GM12891 (cell line): ENCODE measurements at places on chromosomes 1 and 21.
A peak's percentile ranks its signal among the peaks of the same experiment; 100 is the strongest.

DNA sequence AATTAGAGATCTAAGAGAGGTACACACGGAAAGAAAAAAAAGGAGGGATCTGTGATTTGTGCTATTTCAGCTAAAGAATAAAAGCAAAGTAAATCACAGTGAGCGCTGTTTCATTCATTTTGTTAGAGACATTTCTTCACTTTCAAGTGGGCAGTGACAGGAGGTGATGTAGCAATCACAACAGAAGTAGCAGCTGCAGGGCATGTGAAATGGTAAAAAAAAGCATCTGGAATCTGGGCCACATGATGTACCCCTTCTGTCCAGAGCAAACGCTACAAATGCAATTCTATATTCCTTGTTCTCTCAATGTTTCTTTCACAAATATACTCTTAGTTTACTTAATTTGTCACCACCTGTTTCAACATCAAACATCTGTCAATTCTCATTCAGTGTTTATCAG, 786.5 kb downstream of the LRRIQ3 start:
- DNase-seq, result no peak

DNA sequence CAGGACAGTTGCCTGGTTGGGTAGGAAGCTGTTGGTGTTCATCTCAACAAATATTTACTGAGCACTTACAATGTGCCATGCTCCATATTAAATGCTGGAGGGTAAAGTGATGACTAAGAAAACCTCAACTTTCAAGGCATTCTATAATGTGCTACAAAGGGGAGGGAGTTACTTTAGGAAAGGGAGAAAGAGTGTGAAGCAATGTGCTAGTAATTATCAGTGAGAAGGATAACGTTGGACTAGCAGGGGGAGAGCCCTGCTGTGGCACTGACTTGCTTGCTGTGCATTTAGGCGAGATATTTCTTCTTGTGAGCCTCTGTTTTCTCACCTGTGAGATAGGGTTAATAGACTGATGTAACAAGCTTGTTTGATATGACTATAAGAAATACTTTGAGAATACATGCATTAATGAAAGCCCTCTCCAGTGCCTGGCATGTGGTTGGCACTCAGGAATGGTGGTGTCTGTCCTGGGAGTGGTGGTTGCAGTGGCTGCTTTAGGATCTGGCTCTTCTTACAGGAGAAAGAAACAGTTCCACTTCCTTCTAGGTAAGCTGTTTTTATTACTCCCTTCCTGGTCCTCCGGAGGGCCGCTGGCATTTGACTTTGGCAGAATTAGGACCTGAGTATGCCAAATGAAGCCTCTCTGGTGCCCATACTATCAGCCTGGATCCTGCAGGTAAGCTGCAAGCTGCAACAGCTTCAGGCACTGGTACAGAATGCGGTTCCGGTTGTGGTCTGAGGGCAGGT, 111.1 kb upstream of the COA6 start:
- DNase-seq, result no peak

- DNase-seq, result no peak
These were observed 42.4 kb downstream of the PTPRC start for GRCh38 chr1:198681252-198681651.

GRCh38 chr1:229106526-229107125, 164.3 kb upstream of the RAB4A start:
- DNase-seq, result no peak

- DNase-seq, result no peak
These were observed 76.3 kb downstream of the UCK2 start for GRCh38 chr1:165903672-165904071.

DNA sequence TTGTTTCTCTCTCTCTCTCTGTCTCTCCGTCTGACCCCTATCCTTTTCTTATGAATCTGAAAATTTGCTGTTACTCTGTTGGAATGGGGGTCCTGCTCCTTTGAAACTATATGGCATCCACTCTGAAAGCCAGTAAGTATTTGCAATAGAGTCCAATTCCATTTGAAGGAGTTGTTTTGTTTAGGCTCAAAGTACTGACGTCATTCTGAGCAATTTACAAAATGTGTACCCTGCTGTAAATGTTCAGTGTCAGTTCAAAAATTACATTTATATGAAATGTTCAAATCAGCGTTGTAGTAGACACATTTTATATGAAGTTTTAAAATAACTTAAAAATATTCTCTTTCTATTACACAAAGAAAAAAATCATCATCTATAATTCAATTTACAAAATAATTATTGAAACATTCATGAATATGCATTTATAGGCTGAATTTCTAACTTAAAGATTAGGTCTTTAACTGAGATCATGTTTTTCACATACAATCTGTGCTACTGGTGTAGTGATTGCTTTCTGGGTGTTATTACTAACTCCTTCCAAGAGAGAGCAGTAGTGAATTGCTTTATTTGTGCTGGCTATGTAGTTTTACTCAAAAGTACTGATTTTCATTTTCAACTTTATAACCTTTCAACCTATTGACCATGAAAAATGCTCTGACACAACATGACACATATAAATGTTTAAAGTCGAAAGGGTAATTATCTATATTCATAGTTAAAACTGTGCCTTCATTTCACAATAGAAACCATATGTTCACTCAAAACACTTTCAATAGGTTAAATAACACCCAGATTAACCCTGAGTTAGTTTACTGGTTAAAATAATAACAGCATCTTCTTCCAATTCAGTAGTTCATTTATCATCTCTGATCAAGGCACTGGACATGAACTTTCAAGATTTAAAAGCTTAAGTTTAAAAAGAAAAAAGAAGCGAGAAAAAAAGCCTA, 253.1 kb upstream of the ADGRL4 start:
- no peak for DNase-seq

- DNase-seq, result no peak
These were observed 1.4 kb downstream of the DAB1 start for GRCh38 chr1:57422271-57423134.

DNA sequence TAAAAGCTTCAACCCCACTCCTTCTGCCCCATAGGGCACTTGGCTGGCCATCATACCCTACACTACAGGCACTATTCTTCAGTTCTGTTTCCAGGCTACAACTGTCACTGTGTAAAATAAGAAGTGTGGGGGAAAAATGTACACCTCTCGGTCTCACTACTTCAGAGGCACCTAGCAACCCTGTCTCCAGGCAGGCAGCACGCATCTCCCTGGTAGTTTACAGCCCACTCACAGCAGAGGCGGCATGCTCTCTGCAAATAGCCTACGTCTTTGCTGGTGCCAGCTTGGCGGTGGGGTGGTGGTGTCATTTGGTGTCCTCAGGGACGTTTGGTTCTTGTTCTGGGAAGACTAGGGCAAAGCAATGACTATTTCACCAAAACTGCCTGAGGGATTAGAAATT, 48.2 kb upstream of the BTG3 start:
- no peak for DNase-seq

DNA sequence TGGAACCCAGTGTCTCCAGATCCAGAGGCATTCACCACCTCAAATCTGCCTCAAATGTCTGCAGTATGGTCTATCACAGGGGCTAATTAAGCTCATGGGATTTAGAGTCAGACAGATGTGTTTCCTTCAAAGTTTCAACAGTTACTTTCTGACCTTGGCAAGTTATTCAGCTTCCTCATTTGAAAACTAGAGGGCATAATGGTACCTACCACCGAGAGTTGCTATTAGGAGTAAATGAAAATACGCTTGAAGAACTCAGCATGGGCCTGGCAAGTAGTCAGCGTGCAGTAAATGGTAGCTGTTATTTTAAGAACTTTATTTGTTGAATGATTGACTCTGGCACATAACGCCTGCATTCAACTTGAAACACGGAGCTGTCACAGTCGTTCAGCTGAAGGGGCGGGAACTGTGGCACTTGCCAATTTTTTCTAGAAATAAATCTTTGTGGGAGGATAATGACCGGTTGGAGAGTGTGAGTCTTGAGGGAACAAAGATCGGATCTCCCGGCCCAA, 1.2 kb upstream of the CAP1 start:
- no peak for DNase-seq

- DNase-seq, result no peak
These were observed 626.6 kb downstream of the KCNT2 start for GRCh38 chr1:195981448-195982139.

GRCh38 chr1:198687429-198687828, 48.6 kb downstream of the PTPRC start:
- DNase-seq, result no peak

DNA sequence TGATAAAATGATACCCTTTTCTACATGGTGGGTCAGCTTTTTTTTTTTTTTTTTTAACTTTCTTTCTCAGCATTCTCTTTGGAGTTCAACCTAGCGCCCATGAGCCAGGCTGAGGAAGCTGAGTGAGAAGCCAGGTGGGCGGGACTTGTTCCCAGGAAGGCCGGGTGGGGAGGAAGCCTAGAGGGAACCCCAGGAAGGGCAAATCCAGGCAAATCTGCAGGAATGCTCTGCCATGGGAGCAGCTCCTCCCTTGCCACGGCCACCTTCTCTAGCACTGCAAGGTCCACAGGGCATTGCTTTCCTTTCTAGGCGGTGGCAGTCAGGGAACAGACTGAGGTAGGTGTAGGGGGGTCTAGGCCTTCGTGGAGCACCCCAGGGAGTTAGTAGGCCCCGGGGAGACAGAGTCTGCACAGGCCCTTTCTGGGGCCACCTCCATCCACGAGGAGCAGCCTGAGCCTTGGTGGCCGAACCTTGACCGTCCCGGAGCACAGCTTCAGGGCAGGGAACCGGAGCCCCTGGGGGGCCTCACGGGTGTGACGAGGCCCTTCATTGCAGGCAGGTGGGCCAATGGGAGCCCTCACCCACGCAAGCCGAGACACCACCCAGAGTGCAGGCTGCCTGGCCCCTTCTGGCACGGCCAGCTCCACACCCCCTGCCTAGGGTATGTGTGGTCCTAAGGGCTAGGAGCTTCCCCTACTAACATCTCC, 18.2 kb upstream of the CCDC27 start:
- no peak for DNase-seq

- DNase-seq, result no peak
These were observed 248.8 kb upstream of the USP24 start for GRCh38 chr1:55463814-55464475.

- DNase-seq, result peak; percentile 32
These were observed 386.2 kb upstream of the ADGRL2 start for GRCh38 chr1:81414488-81415015.

GRCh38 chr1:174769961-174770549, 229.7 kb upstream of the CACYBP start:
- DNase-seq, result no peak

DNA sequence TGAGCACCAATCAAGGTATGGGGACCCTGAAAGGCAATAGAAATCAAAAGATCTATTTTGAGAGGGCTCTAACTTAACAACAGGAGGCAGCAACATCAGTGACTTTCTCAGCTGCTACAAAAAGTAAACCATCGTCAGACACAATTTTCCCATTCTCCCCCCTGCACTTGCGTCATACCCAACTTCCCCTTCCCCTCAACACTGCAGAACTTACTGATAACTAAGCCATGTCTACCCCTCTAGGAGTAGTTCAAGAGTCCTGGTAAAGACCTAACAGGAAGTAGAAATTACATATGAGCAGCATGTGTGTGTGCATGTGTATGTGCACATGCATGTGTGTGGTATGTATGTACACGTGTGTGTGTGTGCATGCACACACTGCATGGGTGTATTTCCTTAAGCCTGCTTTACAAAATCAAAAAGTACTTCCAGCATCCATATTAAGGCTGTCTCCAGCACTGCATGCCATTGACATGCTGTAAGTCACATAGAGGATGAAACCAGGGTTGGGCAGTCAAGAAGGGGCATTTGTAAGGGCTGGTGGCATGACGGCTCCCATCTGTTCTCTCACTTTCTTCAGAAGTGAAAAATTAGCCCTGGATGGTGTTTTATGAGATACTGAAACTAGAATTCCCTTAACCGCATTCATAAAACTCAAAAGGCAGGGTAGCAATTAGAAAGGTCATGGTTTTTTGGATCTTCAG, 460.1 kb upstream of the RUNX1 start:
- DNase-seq, result no peak

DNA sequence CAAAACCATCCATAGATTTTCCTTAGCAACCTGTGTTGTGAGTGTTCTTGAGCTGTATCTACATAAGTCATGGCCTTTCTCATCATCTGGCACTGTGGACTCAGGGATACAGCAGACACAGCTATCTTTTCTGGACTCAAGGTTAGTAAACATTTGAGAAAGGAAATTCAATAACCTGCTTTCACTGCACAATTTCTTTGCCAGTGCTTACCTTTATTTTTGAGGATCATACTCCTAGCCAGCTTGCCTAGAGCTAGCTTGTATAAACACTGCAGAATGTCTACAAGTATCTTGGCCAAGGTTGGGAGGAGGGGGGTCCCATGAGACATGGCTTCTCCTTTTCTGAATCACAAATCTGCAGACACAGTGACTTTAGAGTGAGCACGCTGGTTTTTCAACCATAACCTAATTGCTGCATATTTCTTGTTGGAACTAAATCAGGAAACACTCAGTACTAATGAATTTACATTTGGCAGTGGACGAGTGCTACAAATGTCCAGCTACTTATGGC, 27.2 kb downstream of the ADAMTS5 start:
- DNase-seq, result no peak

GRCh38 chr21:38821248-38821647, 15.5 kb downstream of the ETS2 start:
- DNase-seq, result no peak

GRCh38 chr1:177054542-177054941, 110.0 kb downstream of the ASTN1 start:
- DNase-seq, result no peak

GRCh38 chr1:65207317-65207716, 59.3 kb downstream of the AK4 start:
- DNase-seq, result no peak

DNA sequence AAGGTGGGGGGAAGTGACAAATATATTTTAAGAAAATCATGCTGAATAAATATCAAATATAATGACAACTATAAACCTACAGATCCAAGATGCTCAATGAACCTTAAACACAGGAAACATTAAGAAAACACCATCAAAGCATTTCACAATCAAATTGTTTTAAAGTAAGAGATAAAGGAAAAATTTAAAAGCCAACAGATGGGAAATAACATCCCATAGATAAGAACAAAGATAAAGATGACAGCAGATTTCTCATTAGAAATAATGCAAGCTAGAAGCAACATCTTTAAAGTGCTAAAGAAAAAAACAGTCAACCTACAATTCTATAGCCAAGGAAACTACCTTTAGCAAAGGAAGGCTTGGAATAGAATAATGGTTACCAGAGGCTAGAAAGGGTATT, 17.8 kb downstream of the MCOLN3 start:
- DNase-seq, result no peak

DNA sequence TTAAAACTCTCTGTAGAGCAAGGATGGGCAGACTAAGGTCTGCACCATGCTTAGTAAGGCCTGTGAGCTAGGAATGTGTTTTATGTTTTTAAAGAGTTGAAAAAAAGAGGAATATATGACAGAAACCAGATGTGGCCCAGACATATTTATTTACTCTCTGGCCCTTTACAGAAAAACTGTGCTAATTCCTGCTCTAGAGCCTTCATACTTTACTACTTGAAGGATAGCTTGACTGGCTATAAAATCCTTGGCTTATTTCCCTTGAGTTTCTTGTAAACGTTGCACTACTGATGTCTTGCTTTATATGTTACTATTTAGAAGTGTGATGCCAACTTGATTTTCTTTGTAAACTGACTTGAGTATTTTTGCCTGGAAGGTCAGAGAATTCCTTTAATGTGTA, 33.5 kb downstream of the CTBS start:
- no peak for DNase-seq
